ENCODE measurements at places on chromosomes 1 and 21.

DNA sequence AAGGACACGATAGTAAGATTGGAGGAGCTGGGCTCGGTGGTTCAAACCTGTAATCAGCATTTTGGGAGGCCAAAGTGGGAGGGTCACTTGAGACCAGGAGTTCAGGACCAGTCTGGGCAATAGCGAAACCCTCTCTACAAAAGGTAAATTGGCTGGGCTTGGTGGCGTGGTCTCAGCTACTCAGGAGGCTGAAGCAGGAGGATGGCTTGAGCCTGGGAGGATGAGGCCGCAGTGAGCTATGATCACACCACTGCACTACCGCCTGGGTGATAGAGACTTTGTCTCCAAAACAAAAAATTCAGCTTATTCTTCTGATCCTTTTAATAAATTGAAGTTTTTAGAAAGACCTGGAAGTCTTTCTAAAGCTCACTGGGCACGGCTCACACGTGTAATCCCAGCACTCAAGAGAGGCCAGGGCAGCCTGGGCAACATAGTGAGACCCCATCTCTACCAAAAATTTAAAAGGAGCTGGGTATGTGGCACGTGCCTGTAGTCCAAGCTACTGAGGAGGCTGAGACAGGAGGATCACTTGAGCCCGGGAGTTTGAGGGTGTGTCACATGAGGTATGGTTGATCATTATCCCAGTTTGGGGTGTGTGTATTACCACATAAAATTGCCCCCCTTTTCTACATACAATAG lies 15.3 kb downstream of the MASP2 start:
- no peak for DNase-seq

DNA sequence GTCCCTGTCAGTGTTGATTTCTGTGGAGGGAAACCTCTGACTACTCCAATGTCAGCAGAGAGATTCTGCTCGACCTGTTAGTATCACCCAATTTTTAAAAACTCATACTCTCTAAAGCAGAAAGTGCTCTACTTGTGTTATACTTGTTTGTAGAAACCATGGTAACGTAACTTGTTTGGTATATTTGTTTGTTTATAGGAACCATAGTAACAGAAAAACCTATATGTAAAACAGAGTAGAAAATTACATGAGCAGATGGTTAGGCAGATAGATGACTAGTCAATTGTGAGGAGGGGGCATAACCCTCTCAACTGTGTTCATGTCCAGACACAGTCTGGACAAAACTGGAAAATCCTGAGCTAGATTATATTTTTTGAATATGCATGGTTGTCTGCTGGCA lies 6.7 kb downstream of the TRIM45 start:
- DNase-seq, result no peak

DNA sequence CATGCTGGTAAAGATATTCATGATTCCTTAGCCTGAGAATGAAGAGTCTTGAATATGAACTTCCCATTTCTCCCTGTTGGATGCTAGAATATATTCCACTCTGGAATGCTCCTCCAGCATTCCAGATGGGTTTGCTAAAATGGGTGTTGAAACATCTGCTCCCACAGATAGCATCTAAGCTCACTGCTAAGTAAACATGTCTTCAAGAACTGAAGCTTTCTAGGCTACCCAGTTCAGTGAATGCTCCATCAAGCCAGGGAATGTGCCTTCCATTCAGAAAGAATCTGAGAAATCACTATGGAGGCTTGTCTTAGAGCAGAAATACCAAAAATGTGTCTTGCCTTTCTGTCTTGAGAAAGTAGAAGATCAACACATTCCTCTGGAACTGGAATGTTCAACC lies 81.1 kb downstream of the TNFSF18 start:
- no peak for DNase-seq

- DNase-seq, result no peak
Measured at GRCh38 chr1:226497276-226497833, 51.2 kb upstream of the STUM start.

GRCh38 chr1:176791906-176792305 lies 328.9 kb downstream of the PAPPA2 start:
- DNase-seq, result no peak

DNA sequence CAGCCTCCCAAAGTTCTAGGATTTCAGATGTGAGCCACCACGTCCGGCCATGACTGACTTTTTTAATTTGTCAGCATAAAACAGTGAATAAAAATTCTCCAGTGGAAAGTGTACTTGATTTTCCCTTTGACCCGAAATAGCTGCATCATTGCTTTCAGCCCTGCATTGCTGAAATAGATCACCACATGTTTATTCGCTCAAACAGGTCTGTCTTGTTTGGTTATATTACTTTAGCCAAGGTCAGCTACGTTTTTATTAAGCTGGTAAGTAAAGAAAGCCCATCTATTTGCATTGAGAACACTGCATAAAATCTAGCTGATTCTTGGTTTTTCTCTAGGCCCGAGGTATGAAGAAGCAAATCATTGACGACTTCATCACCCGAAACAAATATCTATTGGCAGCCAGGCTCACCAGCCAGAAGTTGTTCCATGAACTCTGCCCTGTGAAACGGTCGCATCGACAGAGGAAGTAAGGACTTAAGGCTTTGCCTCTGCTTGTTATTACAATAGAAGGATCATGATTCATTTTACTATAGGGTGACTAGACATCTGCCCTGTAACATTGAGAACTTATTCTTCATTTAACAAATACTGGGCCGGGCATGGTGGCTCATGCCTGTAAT lies 25.6 kb downstream of the AGMAT start:
- no peak for DNase-seq

- no peak for DNase-seq
Measured at GRCh38 chr1:186798960-186799688, 29.6 kb upstream of the PLA2G4A start.

DNA sequence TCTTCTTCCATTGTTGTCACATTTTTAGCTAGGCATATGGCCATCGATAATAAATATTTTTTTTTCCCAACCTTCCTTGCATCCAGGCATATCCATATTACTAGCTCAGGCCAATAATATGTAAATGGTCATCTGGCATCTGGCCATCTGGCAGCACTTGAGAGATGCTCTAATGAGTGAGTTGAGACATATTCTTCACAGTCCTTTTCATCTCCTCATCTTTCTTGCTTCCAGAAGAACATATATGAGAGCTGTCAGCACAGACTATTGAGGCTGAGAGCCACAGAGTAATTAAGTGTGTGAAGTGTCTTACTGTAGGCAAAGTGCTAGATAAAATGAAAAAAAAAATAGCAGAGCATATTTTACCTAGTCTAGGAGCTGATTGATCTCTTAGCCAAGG lies 628.4 kb upstream of the TMPRSS15 start:
- DNase-seq, result no peak

Data from heart left ventricle (tissue), 16 donors.